ENCODE measurements at places on chromosomes 4 and X.

GRCh38 chrX:37825215-37825842 is 22.0 kb downstream of the DYNLT3 start:
- no peak for ATAC-seq

DNA sequence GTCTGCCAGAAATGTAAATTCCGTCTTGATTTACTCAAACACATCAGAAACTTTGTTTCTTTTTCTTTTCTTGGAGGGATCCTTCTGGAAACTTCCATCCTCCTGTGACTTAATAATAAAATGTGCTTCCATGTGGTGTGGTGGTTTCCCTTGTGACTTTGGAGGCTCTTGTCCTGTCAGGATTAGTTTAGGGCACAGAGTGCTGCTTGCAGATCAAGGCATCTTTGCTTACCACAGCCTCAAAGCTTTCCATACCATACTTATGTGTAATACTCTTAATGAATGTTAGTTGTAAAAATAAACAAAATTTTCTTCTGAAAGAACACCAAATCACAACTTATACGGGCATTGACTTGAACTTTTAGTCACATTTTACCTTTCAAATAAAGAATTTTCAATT is 27.4 kb downstream of the GBA3 start:
- no peak for ATAC-seq

GRCh38 chr4:108170631-108171338 is 2.1 kb upstream of the LEF1 start:
- no peak for ATAC-seq

- ATAC-seq: no peak
Measured at GRCh38 chrX:30895370-30895769, 6.3 kb upstream of the TAB3 start.

- no peak for ATAC-seq
Measured at GRCh38 chr4:15717657-15718416, 15.0 kb downstream of the BST1 start.

GRCh38 chr4:127249767-127250108 is 383.0 kb upstream of the INTU start:
- no peak for ATAC-seq

- no peak for ATAC-seq
Measured at GRCh38 chr4:140096483-140096861, 57.5 kb downstream of the MAML3 start.

Measured in motor neuron (in vitro differentiated cells).